ENCODE measurements at places on chromosomes 4 and X.

DNA sequence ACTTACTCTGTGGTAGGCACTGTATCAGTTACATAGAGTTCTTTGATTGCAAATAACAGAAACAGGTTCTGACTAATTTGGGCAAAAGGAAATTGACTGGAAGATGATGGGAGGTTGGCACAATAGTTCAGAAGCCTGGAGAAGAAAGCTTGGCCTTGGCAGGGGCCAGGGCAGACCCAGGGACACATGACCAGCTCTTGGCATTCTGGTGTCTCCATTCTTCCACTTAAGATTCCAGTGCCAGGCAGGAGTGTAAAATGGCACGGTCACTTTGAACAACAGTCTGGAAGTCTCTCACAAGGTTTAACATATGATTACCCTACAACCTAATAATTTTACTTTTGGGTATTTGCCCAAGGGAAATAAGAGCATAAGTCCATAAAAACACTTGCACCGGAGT lies 175.9 kb downstream of the BCOR start:
- no peak for DNase-seq

DNA sequence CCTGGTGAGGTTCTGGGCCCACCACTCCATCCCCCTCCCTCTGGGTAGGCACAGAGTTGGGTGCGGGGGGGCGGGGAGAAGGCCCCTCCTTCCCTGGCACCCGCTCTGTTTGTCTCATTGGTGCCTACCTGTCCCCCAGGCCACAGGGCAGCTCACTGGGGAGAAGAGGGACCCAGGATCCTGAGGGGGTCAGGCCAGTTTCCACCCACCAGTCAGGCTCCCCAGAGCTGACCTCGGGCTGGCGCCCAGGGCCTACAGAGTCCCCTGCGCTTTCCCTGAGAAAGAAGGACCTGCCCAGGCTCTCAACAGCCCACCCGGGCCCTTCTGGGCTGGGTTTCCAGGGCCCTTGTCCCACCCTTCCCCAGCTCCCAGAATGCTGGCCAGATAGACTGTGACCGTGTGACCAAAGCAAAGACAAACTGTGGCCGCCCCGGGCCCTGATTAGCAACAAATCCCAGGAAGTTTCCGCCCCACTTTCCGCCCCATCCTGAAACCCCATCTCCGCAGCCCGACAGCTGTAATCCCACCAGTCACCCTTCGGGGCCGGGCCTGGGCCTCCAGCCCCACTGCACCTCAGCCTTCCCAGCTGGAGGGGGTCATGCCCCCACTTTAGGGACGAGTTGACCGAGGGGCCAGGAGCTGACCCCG lies 33.8 kb upstream of the FGFR3 start:
- no peak for DNase-seq

DNA sequence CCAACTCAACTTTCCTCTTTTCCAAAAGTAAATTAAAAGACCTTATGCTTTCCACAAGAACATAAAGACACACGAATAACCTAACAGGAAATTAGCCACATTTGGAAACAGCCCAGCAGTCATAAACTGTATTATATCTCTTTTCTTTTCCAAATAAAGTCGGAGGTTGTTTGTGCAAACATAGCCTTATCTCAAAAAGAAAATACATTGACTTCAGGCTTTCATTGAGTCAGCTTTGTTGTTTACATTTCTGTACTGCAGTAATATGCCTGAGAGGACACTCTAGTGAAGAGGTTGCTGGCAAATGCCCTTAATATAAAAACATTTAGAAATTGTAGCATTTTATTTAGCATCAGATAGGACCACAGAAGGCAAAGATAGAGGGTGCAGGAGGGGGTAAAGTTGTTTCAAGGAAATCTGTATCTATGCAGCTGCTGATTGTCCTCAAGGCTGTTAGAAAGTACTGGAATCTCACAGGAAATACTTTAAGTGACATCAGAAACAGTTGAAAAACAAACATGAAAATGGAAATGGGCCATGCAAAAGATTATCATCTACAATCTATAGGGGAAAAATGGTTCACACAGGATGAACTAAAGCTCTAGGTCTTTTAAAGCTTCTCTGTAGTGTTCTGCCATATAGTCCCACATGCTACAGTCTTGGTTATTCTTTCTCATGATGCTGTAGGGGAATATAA lies 14.5 kb downstream of the LNX1 start:
- DNase-seq = no peak

DNA sequence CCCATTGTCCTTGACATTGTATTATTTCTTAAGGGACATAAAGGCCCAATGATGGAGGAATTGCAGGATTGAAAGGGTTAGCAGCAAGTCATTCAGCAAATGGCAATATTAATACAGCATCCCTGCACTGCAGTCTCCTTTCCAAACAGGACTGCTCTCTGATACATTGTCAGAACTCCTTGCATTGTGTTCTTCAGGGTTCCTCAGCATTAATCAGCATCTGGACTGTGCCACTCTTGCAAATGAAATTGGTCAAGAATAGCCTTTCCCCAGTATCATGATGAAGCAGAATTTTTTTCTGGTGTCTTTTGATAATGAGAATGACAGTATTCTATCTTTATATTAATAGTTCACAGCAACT lies 272.6 kb upstream of the HAND2 start:
- no peak for DNase-seq

DNA sequence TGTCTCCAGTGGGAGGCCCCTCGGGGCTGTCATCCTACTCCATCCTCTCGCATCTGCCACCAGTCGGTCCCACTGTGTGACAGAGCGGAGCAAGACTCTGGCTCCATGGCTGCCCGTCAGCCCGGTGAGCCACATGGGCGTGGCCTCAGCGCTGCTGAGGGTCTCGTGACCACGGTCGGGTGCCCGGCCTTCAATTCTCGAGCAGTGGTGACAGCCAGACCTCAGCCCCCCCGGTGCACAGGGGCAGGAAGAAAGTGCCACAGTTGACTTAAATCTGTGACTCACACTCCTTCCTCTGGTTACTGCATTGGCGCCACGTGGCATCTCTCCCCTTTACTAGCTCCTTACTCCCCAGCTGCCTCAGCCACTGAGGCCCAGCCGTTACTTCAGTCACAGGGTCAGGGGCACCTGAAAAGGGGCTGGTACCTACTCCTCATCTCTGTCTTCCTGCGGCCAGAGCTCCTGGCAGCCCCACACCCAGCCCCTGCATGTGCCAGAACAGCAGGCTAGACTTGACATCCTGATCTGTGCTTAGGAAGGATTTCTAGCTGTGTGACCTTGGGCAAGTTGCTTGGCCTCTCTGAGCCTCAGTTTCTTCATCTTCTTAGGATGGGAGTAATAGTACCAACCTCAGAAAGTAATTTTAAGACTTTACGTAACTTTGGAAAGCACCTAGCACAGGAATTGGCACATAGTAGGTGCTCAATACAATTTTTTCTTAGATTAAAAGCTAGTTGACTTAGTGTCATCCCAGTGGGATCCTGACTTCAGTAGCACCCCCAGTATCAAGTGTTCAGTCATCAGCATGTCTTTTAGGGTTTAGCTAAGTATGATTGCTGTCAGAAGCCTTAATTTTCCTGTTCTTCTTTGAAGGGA lies 66.1 kb downstream of the TNIP2 start:
- DNase-seq = no peak

DNA sequence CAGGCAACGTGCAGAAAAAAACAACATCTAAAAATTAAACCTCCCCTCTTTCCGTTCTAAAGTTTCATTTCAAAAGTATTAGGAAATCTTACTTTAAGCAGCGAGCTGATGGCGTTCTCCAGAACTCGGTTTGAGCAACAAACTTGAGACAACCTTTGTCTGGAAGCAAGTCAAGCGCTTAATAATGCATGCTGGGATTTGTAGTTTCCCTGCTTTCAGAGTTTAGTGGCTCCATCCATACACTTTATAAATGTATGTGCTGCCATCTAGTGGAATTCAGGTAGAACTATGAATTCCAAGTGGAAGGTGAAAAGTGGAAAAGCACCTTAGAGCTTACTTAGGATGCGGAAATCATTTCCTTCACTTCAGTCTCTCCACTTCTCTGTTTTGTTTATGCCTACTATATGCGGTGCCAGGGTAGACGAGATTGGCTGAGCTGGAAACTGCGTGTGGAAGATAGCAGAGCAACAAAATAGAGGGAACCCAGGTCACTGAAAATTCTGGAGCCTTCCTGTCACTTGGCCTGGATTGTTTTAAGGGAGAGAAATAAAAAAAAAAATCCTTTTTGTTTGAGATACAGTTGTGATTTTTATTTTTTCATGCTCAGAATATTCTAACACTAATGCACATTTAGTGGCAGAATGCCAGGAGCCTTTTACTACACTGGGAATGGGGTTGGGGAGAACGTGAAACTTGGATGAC lies at the start of gene BDH2:
Gene BDH2 (minus strand): TSS at position 144 of the 702 bp plus-strand sequence. CDS start 3,580 bp downstream, outside the sequence.
- peak; percentile 82 for DNase-seq

GRCh38 chr4:64799751-64800150 lies 390.5 kb upstream of the TECRL start:
- DNase-seq = no peak

- no peak for DNase-seq
Measured at GRCh38 chr4:16070203-16070602, 13.6 kb downstream of the PROM1 start.

GRCh38 chrX:38649674-38650647 lies 88.6 kb downstream of the TSPAN7 start:
- DNase-seq = no peak

DNA sequence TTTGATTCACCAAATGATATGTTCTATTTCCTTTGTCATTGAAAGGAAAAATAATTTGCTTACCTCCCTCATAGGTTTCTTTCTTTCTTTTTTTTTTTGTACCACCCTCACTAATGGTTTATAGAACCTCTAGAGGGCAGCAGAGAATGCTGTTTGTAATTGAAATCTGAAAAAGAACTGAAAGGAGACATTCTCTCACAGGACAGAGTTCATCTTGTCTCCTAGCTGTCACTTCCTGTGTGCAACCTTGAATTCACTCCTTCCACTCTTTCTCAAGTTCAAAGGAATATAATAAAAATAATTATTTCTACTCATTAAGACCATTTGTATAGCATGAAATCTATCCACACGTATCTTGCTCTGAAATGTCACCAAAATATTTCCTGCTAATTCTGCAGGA lies 51.0 kb downstream of the GUCY1B1 start:
- DNase-seq = peak; percentile 7

DNA sequence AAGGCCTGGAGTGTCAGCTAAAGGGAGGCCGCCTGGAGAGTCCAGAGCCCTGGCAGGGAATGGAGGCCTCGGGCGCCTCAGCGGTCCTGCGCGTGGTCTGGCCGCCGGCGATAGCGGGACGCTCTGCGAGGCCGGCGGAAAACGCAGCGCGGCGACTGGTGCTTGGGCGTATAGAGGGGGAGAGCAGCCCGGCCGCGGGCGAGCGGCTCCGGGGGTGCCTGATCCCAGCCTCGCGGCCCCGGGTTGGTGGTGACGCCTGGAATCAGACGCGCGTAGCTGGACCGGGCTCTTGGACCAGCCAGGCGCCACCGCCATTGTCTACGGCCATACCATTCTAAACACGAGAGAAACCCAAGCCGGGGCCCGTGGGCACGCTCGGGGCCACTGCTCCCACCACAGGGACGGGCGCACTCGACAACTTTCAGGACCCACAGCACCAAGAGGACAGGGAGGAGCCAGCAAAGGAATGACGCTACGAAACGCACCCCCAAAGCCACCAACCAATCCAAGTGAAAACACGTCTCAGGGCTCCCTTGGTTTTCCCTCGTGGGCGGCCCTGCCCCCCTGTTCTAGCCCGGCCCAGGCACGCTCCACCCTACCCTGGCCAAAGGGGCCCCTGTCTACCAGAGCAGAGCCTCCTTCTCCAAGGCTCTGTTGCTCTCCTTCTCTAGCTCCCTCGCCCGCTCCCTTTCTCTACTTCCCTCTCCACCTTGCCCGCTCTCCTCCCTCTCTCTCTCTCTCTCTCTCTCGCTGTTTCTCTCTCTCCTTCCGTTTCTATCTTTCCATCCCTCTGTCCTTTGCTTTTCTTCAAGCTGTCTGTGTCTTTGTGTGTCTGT lies 7.8 kb downstream of the FRG2 start:
- no peak for DNase-seq

- no peak for DNase-seq
Measured at GRCh38 chrX:17033225-17033624, 86.8 kb downstream of the REPS2 start.

- DNase-seq = no peak
Measured at GRCh38 chrX:20011608-20012007, 20.7 kb upstream of the BCLAF3 start.

DNA sequence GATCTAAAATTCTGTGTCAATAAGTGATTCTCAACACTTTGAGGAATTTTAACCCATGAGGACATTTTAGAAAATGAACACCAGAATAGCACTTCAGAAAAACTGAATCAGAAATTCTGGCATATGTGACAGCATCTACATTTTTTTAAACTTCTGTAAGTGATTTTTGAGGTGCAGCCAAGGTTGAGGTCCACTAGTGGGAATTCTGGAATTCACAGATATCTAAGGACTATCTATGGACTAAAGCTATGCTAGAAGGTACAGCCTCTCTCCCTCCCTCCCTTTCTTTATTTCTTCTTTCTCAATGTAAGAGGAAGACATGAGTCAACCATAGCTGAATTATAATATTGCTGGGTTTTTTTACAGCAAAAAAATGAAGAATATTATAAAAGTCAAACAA lies 508.2 kb upstream of the ATOH1 start:
- DNase-seq = no peak

GRCh38 chr4:144575181-144575580 lies 70.8 kb upstream of the HHIP start:
- DNase-seq = no peak

DNA sequence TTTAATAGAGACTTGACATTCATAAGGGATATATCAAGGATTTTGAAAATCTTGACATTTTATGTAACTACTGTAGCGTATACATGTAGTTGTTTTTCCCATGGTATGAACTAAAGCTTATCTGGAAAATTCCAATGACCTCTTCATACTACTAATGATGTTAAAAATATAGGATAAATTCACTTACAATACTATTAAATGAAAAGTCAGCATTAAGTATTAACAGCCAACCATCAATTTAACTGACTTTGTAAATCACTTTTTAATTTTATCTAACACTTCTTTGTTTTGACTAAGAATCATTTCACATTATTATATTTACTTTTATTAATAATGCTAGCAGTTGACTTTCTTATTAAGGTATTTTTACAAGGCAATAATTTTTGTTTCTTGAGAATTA lies 34.2 kb downstream of the DCK start:
- no peak for DNase-seq

DNA sequence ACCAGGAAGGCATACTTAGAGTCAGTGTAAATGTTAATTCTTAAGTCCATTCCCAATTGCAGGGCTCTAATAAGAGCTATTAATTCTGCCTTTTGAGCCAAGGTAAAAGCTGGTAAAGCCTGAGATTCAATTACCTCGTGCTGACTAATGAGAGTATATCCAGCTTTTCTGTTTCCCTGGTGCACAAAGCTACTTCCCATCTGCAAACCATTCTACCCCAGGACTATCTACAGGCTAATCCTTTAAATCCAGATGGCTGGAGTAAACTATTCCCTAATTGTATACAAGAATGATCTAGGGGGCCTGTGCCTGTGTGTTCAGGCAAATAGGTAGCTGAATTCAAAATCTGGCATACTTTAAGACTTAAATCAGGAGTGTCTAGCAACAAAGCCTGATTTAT lies 365.0 kb downstream of the GPM6A start:
- DNase-seq = no peak

- no peak for DNase-seq
Measured at GRCh38 chr4:149294601-149295000, 521.0 kb downstream of the IQCM start.

- no peak for DNase-seq
Measured at GRCh38 chr4:54657185-54657550, 589 bp upstream of the KIT start.

All from CD4-positive, alpha-beta T cell treated with Interleukin-6 at 100 ng/mL for 8 hours (primary cell).